ENCODE measurements at places on chromosomes 16 and 17.

DNA sequence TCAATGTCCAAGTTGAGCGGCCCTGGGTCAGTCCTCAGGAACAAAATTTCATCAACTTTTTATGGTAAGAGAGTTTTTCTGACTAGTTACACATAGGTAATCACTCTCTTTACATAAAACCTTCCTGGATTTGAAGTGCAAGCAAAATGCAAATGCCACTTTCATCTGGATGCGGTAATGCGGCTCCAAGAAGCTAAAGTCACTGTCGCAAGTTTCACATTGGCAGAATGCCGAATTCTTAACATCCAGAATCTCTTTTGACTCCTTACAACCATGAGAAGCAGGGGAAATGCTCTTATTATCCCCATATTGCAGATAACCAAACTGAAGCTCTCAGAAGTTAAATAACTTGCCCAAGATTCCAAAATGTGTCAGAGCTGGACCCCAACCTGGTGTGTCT, 30.0 kb downstream of the MRPS23 start:
- DNase-seq: no peak

DNA sequence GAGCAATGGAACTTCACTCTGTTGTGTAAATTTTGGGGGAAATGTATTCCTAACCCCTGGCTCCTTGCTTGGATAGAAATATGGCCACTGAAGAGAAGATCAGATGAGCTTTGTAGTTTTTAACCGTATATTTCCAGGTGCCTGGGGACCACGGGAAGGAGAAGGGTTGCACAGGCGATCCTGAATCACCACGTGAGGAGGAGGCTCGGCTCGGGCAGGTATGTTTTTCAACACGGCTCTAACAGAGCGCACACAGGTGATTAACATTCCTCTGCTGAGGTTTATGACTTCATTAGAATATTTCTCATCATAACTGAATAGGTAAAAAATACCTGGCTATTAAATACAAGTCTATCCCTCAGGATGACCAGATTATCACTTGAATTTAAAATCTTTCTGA, 495.0 kb upstream of the ZFHX3 start:
- no peak for DNase-seq

- no peak for DNase-seq
These were observed 19.5 kb downstream of the IST1 start for GRCh38 chr16:71914802-71915201.

- no peak for DNase-seq
These were observed 6.9 kb downstream of the ZACN start for GRCh38 chr17:76085731-76086366.

DNA sequence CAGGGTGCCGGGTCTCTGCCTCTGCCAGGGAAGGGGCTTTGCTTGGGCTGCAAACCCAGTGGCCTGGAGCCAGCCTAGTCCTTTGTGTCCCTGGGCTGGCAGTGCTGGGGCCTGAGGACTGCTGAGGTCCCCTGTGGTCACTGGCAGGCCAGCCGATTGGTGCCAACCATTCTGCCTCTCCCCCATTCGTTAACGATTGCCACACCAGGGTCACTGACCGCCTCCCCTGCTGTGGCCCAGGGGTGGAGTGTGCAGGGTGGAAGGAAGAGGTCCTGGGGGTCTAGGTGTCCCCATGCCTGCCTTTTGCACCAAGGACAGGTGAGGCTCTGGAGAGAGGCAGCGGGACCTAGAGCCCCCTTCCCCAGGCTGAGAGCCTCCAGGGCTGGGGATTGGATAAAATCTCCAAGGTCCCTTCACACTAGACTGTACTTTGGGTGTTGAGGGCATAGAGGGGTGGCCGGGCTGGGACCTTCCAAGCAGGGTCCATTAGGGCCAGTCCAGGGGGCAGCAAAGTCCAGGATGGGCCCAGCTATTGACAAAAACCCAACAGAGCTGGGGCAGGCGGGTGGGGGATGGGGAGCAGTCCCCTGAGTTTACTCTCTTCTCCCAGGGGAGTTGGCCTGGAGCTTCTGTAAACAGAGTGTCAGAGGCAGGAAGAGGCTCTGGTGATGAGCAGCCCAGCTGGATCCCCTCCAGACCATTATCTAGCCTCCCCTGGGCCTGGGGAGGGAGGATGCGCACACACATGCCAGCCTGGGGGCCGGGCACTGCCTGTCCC, 1.1 kb downstream of the VASN start:
- DNase-seq: no peak

DNA sequence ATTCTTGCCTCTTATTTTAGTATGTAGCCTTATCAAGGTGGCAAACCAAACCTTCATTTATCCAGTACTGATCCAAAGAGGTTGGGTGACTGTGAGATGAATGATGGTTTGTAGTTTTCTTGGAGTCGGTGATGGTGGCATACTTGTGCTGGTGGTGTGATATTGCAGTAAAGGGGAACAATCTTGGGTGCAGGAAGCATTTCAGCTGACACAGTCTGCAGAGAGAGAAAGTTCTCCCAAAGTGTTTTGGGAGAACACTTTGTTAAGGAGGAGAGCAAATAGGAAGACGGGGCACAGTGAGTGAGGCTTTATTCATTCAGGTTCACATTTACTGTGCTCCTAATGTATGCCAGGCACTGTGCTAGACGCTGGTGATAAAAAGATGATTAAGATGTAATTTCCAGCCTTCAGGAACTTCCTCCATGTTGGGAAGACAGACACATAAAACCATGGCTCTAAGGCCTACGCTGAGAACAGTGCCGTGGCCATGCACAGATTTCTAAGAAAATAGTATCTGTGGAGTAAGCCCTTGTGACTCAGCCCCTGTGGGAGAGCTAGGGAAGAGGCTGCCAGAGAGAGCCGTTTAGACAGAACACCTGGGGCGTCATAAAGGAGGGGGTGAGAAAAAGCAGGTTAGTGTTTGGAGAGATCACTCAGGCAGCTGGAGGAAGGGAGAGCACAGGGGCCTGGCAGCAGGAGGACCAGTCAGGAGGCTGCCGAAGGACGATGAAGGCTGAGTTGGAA, 13.8 kb downstream of the HEATR3 start:
- DNase-seq: no peak

DNA sequence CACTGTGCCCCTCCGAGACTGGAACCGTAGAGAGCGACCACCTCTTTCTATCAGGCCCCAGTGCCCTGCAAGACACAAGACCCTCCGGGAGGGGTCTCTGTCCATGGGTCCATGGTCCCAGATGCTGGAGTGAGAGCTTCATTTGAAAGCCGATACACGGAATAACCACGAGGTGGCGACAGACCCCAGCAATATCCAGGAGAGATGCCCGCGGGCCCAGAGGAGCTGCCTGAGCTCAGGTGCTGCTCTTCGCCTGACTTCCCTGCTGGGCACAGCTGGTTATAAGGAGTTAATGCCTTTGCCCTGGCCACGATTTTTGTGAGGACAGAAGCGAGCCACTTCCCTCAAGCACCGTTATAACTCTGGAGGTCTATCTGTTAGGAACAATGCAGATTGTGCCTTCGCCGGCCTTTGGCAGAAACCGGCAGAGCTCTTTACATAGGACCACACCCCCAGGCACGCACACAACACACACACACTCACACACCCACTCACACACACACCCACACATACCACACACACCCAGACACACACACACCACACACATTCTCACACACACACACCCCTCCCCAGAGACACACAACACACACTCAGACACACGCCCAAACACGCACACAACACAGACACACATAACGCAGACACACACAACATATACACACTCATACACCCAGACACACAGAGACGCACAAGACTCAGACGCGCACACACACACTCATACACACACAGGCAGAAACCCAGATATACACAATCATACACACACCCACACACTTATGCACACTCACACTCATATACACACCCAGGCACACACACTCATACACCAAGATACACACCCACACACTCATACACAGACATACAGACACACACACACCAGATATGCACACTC, 436.4 kb downstream of the SOX9 start:
- peak; percentile 72 for DNase-seq

- peak; percentile 69 for DNase-seq
These were observed 386.5 kb downstream of the SLC39A11 start for GRCh38 chr17:72705905-72706395.

DNA sequence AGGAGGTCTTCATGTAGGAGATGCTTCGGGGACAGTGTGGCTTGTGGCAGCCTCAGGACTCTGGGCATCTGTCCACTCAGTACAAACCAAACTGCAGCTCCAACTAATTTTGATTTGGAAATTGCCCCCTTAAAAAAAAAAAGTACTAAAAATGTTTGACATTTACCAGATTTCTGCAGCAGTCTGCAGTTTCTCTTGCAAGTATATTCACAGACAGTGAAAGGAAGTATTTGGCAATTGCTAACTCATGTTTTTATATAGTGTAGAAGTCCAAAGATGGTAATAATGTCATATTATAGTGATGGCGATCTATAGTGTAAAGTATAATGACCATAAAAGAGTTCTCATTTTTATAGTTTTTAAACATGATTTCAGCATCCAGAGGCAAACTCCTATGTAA, 218.6 kb downstream of the PRKCA start:
- no peak for DNase-seq

GRCh38 chr16:1781254-1781653, 1.1 kb downstream of the SPSB3 start:
- no peak for DNase-seq

- no peak for DNase-seq
These were observed 9.6 kb upstream of the DLX4 start for GRCh38 chr17:49959183-49959935.

GRCh38 chr17:1590029-1590746, 27.6 kb upstream of the PITPNA start:
- DNase-seq: no peak

GRCh38 chr17:37493249-37494027, 3.7 kb downstream of the DUSP14 start:
- DNase-seq: no peak

GRCh38 chr17:62899361-62899760, 66.7 kb upstream of the TANC2 start:
- DNase-seq: no peak

DNA sequence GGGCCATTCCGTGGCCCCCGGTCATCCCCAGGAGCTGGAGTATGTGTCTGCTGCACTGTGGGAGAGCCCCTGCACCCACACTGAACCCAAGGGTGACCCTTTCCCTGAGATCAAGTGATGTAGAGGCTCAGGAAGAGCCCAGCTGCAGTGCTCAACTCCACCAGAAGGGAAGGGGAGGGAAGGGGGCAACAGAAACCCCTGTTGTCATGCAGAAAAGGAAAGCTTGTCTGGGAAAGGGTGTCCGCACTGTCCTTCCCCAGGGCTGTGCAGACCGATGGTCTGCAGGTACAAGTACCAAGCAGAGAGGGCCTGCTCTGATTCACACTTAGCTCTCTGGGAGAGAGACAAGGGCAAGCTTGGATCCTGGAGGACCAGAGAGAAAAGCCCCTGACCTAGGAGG, 45.7 kb upstream of the TOB1 start:
- no peak for DNase-seq

- no peak for DNase-seq
These were observed 13.2 kb downstream of the RPH3AL start for GRCh38 chr17:339193-340061.

- no peak for DNase-seq
These were observed 7.9 kb downstream of the ACLY start for GRCh38 chr17:41910701-41911391.

DNA sequence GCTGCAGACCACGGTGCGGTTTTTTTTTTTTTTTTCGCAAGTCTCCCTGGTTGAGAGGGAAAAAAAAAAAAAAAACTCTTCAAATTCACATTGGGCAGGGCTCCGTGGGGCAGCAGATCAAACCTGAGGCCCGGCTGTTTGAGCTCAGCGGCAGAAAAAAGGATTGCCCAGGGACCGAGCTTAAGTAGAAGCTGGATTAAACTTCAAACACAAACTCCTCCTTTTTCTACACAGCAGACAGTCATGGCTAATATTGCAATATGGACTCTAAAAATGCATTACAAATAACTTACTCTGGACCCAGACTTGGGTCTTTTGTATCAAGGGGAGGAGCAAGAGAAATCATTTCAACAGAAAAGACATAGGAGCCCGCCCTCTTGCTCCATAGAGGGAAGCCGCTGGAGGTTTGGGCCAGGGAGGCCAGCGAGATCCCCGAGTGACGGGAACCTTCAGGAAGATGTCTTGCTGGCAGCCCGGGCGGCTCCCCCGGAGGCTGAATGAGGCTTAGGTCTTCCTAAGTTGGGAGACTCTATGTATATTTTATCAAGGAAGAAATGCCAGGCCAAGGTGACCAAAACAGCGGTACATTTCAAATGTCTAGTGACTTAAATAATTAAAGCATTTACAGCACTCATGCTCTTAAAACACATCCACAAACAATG, 167.7 kb downstream of the ZNF423 start:
- DNase-seq: no peak

- DNase-seq: peak; percentile 71
These were observed 23.8 kb downstream of the EZH1 start for GRCh38 chr17:42720996-42721583.

DNA sequence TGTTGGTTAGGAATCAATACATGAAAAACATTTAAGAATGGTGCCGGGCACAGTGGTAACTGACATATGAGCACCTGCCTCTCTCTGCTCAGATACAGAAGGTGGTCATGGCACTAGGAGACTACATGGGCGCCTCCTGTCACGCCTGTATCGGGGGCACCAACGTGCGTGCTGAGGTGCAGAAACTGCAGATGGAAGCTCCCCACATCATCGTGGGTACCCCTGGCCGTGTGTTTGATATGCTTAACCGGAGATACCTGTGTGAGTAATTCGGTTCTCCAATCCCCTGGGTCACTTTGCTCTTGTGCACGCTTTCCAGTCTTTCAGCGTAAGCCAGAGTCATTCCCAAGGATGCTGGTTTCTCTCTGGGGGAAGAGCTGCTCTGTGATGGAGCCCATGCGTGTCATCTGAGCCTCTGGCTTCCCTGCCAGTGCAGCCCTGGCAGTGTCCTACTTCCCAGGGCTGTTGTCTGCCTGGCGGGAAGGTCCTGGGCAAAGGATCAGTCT, 3.0 kb upstream of the CD68 start:
- DNase-seq: no peak

DNA sequence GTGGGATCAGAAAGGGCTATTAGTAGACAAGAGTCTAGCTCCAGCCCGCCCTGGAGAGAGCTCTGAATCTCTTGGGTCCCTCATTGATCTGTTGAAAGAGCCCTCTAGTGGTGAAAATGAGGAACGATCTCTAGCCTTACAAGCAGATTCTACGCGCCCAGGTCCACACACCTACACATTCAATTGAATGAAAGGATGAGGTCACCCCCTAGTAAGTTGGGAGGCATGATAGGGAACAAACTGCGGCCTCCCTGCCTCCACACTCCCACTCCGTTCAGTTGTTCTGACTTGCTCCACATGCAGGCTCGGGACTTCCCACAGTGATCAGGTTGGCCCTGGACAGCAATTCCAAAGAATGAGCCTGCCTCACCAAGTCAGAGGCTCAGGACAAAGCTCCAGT, 2.9 kb upstream of the CACNG3 start:
- DNase-seq: peak; percentile 66

DNA sequence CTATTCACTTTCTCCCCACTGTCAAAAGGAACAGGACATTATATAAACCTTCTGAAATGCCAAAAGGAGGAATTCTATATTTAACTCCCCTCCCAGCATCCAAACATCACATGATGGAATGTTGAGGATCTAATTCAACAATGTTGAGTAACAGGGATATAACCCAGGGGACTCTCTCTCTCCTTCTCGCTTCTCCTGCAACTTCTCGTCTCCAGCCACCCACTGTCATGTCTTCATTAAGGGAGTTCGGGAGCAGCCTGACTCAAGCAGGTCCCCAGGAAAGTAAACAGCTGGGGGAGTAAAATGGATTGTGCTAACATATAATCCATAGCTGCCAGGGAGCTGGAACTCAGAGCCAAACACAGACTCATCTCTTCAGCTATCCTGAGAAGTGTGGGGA, 51.7 kb downstream of the GRIN2A start:
- DNase-seq: no peak

Measured in activated CD4-positive, alpha-beta T cell treated with anti-CD3 and anti-CD28 coated beads, Interleukin-10, Interleukin-2, amounts not matched to agents 100 ng/mL and 50 ng/mL, durations not matched to agents 16 hours and 8 hours (primary cell).